ENCODE measurements at places on chromosomes 12 and 14. TPM values are rescaled to one million over a fixed set of nuclear protein-coding genes. Genes with fewer than 3 reads are reported as not detected.

The RPGRIP1 gene
- 0.19 TPM for total RNA-seq

The PRKAG1 gene
- total RNA-seq: 59.4 TPM

The SLC35F4 gene
- total RNA-seq: 0.14 TPM

The TAS2R14 gene
- 6.1 TPM for total RNA-seq

The MORN3 gene
- total RNA-seq: 1.5 TPM

The KRT74 gene
- not detected for total RNA-seq

The TMEM179 gene
- total RNA-seq: 9.2 TPM
